ENCODE measurements at places on chromosomes 7 and 10. TPM values are rescaled to one million over a fixed set of nuclear protein-coding genes. Genes with fewer than 3 reads are reported as not detected.

Gene CDK14
- 4.0 TPM for total RNA-seq

DNA sequence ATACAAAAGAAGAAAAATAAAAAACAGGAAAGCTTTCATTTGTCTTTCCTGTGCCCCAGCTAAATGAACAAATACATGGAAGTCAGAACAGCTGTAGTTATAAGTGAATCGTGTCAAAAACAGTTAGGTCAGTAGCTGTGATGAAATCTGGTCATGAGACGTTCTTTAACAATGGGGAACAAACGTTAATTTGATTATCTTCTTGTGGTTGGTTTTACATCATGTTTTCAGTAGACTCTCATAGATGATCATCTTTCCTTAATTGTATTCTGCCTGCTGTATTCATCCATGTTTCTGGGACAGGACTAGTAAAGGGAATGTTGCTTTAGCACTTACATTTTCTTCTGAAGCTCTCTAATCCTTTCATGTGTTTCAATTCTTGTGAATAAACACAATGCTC is 97.0 kb downstream of the PCLO start:
- no peak overlapping the region for H3K4me3 ChIP-seq
- H3K27me3 ChIP-seq: no peaks in the 10 kb centered on the region
- H3K27ac ChIP-seq: no peak overlapping the region
- DNase-seq: no peak

DNA sequence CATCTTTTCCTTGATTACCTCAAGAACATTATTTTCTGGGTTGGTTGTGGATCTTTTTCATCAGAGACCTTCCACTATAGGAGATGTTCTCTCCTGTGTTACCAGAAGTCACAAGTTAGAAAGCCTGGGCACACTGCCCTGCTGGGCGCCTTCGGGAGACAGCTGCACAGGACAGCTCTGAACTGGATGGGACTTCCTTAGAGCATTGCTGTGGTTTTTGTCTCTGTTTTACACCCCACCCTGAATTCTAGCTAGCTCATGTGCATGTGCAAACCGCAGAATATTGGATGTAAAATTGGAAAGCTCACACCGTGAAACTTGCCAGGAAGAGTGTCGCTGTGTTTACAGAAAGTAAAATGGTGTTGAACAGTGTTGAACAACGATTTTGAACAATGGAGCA is 54.4 kb upstream of the SEC61G start:
- no peaks in the 10 kb centered on the region for H3K4me1 ChIP-seq
- no peak overlapping the region for H3K4me3 ChIP-seq
- H3K27ac ChIP-seq: no peak overlapping the region
- H3K36me3 ChIP-seq: no peaks in the 10 kb centered on the region
- no peak for DNase-seq

- no peak overlapping the region for H3K27ac ChIP-seq
- DNase-seq: no peak
- H3K4me1 ChIP-seq: peaks cover 13% of the 10 kb centered on the region
- H3K27me3 ChIP-seq: no peaks in the 10 kb centered on the region
- no peak overlapping the region for H3K4me3 ChIP-seq
- H3K36me3 ChIP-seq: peaks cover 24% of the 10 kb centered on the region
Measured at GRCh38 chr7:44961844-44962482, 16.9 kb downstream of the MYO1G start.

DNA sequence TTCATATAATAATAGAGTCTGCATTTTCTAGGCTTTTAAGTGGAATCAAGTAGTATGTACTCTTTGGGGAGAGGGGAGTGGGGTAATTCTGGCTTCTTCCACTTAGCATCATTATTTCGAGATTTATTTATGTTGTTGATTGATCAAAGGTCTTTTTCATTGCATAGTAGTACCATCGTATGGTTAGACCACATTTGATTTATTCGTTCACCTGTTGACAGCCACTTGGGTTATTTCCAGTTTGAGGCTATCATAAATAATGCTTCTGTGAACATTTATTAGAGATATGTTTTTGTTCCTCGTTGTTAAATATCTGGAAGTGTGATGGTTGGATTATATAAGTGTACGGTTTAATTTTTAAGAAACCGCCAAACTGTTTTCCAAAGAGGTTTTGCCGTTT is 52.8 kb downstream of the AHCYL2 start:
- peaks cover 5% of the 10 kb centered on the region for H3K36me3 ChIP-seq
- no peak for DNase-seq
- no peaks in the 10 kb centered on the region for H3K4me1 ChIP-seq
- no peaks in the 10 kb centered on the region for H3K27me3 ChIP-seq
- no peak overlapping the region for H3K27ac ChIP-seq

Gene AGMO
- not detected for total RNA-seq

DNA sequence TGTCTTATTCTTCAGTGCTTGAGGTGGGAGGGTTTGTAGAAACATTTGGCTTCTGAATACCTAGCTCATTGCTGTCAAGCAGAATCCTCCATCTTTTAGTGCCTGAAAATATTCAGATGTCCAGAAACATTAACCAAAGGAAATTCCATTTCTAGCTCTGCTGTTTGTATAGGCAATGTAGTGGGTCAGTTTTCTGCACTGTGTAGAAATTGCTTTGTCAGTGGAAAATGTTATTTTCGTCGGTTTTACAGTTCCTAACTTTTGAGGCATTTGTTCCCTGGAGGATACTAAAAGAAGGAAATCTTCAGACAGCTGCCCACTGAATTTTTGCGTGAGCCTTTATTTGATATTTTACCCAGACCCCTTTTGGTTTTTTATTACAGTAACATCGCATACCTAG is 143.4 kb downstream of the TPST1 start:
- no peaks in the 10 kb centered on the region for H3K4me1 ChIP-seq
- no peak overlapping the region for H3K27ac ChIP-seq
- H3K36me3 ChIP-seq: no peaks in the 10 kb centered on the region
- no peak overlapping the region for H3K4me3 ChIP-seq

GRCh38 chr7:137544453-137545058 is 201.0 kb upstream of the PTN start:
- H3K4me3 ChIP-seq: no peak overlapping the region
- no peak for DNase-seq
- H3K27me3 ChIP-seq: no peaks in the 10 kb centered on the region
- no peak overlapping the region for H3K27ac ChIP-seq
- H3K36me3 ChIP-seq: no peaks in the 10 kb centered on the region

- H3K36me3 ChIP-seq: no peaks in the 10 kb centered on the region
- peaks cover 9% of the 10 kb centered on the region for H3K4me1 ChIP-seq
- no peaks in the 10 kb centered on the region for H3K27me3 ChIP-seq
- no peak for DNase-seq
- H3K27ac ChIP-seq: no peak overlapping the region
- H3K4me3 ChIP-seq: no peak overlapping the region
Measured at GRCh38 chr7:157855452-157856213, 518.8 kb downstream of the DNAJB6 start.

Gene TMEM139
- total RNA-seq: 0.91 TPM

Gene AQP1
- 0.20 TPM for total RNA-seq

Gene GNG11
- 3.1 TPM for total RNA-seq

DNA sequence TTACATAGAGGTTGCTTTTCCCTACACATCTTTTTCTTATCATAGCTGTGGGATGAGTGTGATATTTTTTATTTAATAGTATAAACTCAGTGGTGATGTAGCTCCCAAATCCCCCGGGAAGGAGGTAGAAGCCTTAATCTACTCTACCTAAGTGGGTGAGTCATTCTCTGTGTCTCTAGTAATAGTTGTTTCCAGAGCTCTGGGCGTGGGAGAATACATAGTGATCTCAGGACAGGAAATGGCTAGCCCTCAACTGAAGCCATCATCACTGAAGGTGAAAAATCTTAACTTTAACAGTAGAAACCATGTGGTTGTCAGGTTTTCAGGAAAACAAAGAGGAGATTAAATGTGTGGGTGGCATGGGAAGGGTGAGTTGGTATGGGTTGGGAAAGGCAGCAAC is 278.4 kb downstream of the ANKRD30A start:
- no peak for DNase-seq
- H3K27ac ChIP-seq: no peak overlapping the region
- no peak overlapping the region for H3K4me3 ChIP-seq
- no peaks in the 10 kb centered on the region for H3K4me1 ChIP-seq

Gene GIMAP7
- total RNA-seq: 64.2 TPM

Gene CASD1
- total RNA-seq: 21.8 TPM

Gene OR2A1
- not detected for total RNA-seq

Gene ELOVL3
- total RNA-seq: not detected

DNA sequence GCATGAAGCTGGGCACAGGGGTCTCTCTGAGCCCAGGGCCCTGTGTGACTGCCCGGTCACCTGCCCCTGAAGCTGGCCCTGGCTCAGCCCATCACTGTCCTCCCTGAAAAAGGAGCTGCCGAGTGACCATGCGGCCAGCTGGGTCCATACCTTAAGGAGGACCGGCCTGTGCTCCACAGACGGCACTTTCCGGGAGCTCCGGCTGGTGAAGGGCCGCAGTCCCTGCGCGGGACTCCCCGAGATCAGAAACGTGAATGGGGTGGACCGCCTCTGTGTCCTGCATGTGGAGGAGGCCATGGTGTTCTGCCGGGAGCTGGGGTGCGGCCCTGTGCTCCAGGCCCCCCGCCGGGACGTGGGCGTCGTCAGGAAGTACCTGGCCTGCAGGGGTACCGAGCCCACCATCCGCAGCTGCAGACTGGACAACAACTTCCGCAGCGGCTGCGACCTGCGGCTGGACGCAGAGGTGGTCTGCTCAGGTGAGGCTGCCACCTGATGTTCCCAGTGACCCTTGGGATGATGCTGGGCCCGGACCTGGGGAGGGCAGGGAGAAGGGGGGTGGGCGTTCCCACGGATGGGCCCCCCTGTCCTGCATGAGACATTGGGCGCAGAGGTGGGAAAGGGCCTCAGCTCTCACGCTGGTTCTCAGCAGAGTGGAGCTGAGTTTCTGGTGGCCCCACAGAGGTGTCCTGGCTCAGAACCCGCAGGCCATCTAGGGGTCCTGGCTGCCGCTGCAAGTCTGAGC is 3.5 kb downstream of the SCART1 start:
- no peaks in the 10 kb centered on the region for H3K36me3 ChIP-seq
- no peaks in the 10 kb centered on the region for H3K4me1 ChIP-seq

Gene PAPOLB
- total RNA-seq: not detected

Gene AGAP6
- 18.9 TPM for total RNA-seq

DNA sequence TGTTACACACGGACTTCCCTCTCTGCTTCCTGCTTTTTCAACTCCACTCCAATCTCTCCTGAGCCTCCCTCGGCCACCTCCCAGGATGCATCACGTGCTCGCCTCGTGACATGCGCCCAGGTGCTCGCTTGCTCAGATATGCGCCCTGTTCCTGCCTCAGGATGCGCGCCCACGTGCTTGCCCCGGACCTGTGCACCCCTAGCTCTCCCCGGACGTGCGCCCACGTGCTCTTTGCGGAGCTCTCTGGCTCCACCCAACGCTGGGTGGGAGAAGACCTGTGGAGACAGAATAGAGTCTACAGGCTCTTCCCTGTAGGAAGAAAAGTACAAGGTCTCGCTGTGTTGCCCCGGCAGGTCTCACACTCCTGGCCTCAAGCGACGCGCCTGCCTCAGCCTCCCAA is 23.1 kb downstream of the PARD3 start:
- H3K4me1 ChIP-seq: no peaks in the 10 kb centered on the region
- H3K27me3 ChIP-seq: no peaks in the 10 kb centered on the region

DNA sequence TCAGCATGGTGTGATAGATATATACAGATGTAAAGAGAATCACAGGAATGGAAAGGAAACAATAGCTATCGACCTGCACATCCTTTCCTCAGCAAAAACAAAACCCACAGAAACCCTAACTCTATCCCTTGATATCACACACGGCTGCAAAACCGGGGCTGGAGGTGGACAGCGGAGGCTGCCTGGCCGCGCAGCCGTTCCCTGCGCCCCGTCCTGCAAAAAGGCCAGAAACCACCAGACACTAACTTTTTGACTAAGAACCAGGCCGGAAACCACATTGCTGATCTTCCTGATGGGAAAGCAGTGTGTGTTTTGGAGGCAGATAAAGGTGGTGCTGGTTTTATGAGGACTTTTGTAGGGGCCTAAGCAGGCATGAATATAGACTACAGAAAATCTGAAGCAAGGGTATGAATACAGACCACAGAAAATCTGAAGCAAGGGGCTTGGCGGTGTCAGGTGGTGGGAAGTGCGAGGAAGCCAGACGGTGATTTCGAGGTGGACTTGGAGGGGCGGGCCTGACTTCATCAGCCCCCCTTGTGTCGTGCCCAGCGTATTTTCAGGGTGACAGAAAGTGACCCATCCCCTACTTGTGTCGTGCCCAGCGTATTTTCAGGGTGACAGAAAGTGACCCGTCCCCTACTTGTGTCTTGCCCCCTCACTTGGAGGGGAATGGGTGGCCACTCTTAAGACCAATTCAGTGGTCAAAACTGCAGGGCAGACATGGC is 123.3 kb downstream of the WDR37 start:
- no peak overlapping the region for H3K4me3 ChIP-seq
- no peaks in the 10 kb centered on the region for H3K36me3 ChIP-seq
- H3K4me1 ChIP-seq: no peaks in the 10 kb centered on the region

GRCh38 chr10:129305046-129305445 is 162.0 kb upstream of the MGMT start:
- H3K4me1 ChIP-seq: no peaks in the 10 kb centered on the region
- H3K27ac ChIP-seq: no peak overlapping the region
- no peaks in the 10 kb centered on the region for H3K36me3 ChIP-seq
- no peak for DNase-seq
- H3K4me3 ChIP-seq: no peak overlapping the region

GRCh38 chr10:31262672-31263071 is 56.3 kb upstream of the ZEB1 start:
- no peak overlapping the region for H3K27ac ChIP-seq
- no peak overlapping the region for H3K4me3 ChIP-seq
- no peak for DNase-seq
- H3K36me3 ChIP-seq: no peaks in the 10 kb centered on the region
- no peaks in the 10 kb centered on the region for H3K4me1 ChIP-seq

GRCh38 chr7:22361320-22361719 is 4.4 kb upstream of the RAPGEF5 start:
- peaks cover 6% of the 10 kb centered on the region for H3K27me3 ChIP-seq
- DNase-seq: no peak
- H3K36me3 ChIP-seq: no peaks in the 10 kb centered on the region
- no peaks in the 10 kb centered on the region for H3K4me1 ChIP-seq
- H3K27ac ChIP-seq: no peak overlapping the region

GRCh38 chr7:132386201-132386681 is 190.0 kb downstream of the PLXNA4 start:
- H3K27ac ChIP-seq: no peak overlapping the region
- H3K4me1 ChIP-seq: no peaks in the 10 kb centered on the region
- no peak for DNase-seq
- no peak overlapping the region for H3K4me3 ChIP-seq
- no peaks in the 10 kb centered on the region for H3K27me3 ChIP-seq

DNA sequence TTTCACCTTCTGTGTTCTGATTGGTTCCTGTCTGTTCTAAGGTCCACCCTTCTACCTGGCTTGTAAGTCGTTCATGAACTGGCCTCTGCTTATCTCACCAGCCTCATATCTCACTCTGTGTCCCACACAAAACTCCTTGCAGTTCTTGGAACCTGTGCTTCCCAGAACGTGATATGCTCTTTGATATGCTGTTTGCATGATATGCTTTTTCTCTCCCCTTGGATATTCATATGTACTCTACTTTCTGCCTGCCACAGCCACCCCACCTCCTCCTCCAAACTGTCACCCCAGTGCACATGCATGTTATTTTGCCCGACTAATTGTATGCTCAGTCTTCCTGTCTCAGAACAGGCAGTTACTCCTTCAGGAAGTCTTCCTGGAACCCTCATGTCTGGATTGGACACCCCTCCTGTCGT is 1.9 kb upstream of the ITPRIP start:
- H3K27me3 ChIP-seq: peaks cover 3% of the 10 kb centered on the region
- DNase-seq: no peak
- no peaks in the 10 kb centered on the region for H3K36me3 ChIP-seq
- no peak overlapping the region for H3K4me3 ChIP-seq
- peaks cover 37% of the 10 kb centered on the region for H3K4me1 ChIP-seq
- H3K27ac ChIP-seq: no peak overlapping the region

Gene BAMBI
- total RNA-seq: 1.2 TPM

GRCh38 chr10:3106928-3107425 is 39.6 kb downstream of the PFKP start:
- no peak overlapping the region for H3K27ac ChIP-seq

Gene NXPH1
- total RNA-seq: not detected

Gene NPSR1
- not detected for total RNA-seq

Gene MACC1
- 1.0 TPM for total RNA-seq

Gene OR2A5
- total RNA-seq: not detected

All from CD4-positive, CD25-positive, alpha-beta regulatory T cell (primary cell).